Stimulated activated CD8-positive, alpha-beta memory T cell treated with anti-CD3 and anti-CD28 coated beads, Interleukin-2, amount 100 ng/mL, for 1 hour (primary cell): ENCODE measurements at places on chromosomes 12 and 14.

DNA sequence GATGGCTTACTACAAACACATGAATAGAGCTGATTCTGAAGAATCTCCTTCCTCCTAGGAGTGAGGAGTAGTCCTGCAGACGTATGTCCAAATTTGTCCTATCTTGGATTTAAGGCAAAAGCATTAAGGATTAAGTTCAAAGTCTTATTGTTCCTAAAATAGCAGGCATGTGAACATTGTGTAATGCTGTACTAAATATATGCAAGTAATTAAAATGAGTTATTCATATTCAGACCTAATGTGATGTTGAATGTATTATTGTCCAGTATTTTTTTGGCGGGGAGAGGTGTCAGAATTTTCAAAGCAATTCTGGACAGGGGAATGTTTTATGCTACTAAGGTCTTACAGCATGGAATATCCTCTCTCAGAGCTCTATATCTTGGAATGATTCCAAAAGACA is 60.7 kb upstream of the STK38L start:
- DNase-seq, result no peak

GRCh38 chr14:69261761-69262331 is 1.9 kb downstream of the GALNT16 start:
- no peak for DNase-seq

- DNase-seq, result no peak
These were observed 399.5 kb downstream of the PDZRN4 start for GRCh38 chr12:41587574-41587973.

DNA sequence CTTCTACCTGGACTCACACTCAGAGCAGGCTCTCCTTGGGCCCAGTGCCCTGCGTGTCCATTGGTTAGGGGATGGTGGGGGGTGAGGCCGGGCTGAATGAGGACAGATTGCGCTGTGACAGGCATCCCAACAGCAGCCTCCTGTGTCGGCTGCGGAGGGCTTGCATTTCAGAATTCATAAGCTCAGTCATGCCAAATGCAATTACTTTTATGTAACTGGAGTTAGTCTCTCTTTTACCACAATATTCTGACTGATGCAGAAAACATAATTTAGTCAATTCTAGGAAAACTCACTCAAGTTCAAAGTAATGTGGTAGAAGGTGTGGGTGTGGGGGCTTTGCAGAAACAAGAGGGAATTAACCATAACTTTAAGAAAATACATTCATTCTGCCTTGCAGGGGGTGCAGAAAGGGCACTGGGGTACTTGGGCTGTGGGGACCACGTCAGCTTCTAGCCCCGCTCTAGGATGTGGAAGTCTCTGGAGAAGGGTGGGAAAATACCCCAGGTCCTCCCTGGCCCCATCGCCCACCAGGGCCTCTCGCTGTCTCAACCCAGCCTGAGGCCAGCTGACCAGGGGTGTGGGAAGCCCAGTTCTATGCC is 257.7 kb downstream of the ADGRD1 start:
- no peak for DNase-seq

GRCh38 chr12:105588106-105588505 is 257.6 kb downstream of the C12orf75 start:
- DNase-seq, result no peak

DNA sequence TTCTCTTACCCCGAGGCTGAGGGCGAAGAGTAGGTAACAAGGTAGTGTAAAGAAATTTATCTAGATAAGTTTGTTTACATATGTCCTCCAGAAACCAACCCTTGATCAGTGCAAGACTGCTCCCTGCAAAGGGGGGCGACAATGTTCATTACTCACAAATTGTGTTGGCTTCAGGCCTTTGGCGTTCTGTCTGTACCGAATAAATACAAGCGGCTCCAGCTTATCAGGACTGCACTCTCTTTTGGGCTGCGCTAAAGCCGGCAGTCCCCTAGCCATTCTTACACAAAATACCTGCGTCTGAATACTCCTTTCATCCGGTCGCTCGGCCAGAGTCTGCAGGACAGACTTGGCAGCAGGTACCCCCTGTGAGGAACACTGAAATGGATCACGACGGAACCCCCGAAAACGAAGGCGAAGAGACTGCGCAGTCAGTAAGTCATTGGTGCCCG is 116.4 kb downstream of the PPHLN1 start:
- DNase-seq, result no peak
